NCI-H187 (cell line): ENCODE measurements at places on chromosomes 4 and X.

DNA sequence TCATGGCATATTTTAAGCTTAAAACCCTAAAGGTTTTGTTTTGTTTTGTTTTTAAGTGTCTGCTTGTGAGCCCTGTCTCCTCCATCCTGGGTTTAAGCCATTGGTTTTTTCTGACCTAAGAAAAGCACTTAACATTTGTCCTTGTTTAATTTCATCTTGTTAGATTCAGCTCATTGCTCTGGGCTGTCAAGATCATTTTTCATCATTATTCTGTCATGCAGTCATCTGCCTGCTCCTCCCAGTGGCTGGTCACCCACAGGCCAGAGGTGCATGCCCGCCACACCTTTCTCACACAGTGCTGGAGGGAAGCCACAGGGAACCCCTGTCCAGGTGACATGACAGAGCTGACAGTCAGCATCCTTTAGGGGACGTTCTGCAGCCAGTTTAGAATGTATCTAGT lies 11.7 kb upstream of the REELD1 start:
- DNase-seq = no peak

DNA sequence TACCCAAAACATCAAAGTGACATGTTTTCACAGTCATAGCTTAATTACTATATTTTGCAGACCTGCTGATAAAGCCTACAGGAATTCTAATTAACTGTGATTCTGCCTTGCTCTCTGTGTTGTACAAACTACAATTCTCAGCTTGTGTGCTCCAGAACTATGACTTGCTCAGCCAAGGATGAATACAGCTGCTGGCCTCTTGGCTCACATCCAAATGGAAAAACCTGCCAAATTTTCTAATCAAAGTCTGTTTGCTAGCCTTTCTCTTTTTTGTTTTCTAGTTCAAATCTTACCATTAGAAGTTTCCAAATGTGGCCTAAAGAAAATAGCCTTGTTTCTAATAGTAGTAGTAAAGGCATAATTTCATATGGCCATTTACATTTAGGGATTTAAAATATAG lies 1176.8 kb downstream of the FAM133A start:
- DNase-seq = peak; percentile 27

DNA sequence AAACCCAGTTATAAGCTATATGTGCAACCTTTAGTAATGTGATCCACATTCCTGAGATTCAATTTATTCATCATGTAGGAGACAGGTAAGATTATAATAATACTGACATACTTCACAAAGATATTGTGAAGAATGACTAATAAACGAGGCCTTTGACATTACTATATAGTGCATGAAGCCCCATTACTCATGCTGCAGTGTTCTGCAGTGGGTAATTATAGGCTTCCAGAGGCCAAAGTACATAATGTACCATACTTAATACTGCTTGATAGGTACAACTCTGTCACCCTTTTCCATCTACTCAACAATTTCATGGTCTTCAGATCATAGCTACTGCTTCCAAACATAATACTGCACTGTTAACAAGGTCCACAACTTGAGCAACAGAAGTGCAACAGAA lies 68.9 kb downstream of the COL25A1 start:
- DNase-seq = no peak

GRCh38 chr4:184792950-184793555 lies 32.7 kb downstream of the ACSL1 start:
- DNase-seq = no peak

DNA sequence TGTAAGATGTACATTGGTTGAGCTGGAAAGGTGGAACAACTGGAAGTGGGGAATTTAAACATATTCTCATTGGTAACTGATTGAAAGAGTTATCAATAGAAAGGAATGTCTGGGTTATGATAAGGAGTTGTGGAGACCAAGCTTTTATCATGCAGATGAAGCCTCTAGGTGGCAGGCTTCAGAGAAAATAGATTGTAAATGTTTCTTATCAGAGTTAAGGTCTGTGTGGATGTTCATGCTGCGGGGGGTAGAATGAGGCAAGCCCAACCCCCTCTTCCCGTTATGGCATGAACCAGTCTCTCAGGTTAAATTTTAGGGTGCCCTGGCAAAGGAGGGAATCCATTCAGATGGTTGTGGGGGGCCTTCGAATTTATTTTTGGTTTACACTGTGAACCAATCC lies 16.0 kb downstream of the ARSD start:
- DNase-seq = no peak
